ENCODE measurements at places on chromosomes 4 and X.

DNA sequence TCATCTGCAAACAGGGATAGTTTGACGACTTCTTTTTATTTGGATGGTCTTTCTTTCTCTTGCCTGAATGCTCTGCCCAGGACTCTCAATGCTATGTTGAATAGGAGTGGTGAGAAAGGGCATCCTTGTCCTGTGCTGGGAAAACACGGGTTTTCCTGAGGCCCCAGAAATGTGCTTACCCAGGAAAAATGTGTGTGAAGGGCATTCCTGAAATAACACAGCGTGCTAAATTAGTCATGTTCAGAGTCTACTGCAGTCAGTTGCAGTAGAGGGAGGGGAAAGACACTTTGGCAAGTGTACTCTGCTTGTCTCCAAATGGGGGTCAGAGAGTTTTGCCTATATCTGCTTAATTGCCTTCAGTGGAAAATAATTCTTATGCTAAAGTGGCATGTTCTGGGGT, 153.9 kb downstream of the CCNG2 start:
- ATAC-seq = no peak

DNA sequence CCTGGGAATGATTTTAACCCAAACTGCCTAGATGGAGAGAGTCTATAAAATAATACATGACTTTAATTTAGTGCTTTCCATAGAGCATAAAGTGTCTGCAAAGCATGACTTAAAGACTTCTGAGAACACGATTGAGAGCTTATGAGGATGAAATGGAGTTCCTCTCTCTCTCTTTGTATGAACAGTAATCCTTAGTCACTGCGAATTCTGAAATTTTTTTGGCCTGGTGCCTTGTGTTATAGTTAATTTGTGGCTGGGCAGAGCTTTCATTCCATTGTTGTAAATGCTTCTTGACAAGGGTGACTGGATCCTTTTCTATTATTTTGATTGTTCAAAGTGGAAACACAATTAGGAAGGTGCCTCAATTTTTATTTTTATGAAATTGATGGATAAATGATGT, 179.5 kb downstream of the CEP135 start:
- peak; percentile 59 for ATAC-seq

DNA sequence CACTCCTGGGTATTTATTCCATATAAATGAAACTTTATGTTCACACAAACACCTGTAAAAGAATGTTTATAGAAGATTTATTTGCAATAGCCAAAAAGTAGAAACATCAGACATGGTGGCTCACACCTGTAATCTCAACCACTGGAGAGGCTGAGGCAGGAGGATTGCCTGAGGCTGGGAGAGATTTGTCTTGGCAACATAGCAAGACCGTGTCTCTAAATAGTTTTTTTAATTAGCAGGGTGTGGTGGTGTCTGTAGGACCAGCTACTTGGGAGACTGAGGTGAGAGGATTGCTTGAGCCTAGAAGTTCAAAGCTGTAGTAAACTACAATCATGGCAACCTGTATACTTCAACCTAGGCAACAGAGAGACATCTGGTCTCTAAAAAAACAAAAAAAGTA, 27.7 kb upstream of the NFKB1 start:
- ATAC-seq = no peak

DNA sequence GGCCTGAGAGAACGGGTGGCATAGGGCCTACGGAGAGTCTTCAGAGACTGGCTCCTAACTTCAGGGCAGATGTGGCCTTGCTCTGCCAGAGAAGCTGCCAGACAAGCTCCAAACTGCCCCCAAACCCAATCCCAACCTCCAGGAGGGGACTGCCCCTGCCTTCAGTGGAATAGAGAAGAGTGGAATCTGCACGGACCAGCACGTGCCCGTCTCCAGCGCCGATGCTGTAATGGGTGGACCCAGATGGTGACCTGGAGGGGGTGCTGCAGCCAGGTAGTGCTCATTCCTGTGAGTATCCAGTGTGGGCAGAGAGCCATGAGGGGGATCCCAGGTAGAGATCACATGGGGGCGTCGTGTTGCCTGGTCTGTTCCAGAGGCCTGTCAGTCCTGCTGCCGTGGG, 73.2 kb upstream of the NKX1-1 start:
- no peak for ATAC-seq

DNA sequence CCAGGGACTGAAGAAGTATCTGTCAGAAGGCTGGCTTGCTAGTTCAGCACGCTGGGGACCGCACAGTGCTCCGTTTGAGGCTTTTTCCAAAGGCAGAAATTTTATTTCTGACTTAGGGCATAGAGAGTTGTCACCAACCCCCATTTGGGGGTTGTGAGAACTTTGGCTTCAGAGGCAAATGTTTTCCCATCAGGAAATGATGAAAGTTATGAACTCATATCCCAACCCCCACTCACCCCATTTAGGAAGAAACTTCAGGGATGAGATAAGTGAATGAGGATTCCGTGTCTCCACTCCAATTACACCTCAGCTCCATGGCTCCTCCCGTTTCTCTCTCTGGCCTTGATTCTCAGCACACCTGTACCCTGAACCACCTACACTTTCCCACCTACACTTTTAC, 4.3 kb upstream of the WDR13 start:
- no peak for ATAC-seq

DNA sequence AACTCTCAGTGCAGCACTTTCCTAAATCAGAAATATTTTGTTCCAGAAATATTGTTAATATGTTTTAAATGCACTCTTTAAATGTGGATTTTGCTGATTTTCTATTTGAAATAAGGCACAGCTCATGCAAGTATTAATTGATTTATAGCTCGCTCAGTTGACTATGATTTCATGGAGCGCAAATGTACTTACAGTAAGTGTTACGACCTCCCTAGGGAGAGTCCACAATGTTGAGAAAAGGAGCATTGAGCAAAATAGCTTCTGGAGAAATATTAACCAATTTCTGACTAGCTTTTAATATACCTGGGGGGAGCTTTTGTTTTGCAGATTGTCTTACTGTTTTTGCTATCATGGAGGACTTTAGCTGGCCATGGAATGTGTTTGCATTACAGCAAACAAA, 1687.5 kb downstream of the STIM2 start:
- ATAC-seq = no peak

DNA sequence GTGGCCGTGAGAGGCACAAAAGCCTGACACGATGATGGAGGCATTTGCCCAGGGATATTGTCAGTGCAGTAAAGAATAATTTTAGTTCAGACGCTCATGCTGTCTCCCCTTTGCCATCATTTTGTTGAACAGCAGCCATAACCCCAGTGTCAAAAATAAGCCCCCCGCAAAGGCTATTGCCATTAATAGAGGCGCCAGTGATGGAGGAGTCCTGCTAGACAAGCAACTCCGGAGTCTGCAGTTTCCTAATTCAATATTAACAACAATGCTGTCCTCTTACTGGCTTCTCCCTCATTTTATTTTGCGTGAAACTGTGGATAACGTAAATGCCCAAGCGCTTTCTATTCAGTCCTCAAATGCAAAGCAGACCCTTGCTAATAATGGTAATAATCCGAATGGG, 603 bp upstream of the SMS start:
- ATAC-seq = no peak

DNA sequence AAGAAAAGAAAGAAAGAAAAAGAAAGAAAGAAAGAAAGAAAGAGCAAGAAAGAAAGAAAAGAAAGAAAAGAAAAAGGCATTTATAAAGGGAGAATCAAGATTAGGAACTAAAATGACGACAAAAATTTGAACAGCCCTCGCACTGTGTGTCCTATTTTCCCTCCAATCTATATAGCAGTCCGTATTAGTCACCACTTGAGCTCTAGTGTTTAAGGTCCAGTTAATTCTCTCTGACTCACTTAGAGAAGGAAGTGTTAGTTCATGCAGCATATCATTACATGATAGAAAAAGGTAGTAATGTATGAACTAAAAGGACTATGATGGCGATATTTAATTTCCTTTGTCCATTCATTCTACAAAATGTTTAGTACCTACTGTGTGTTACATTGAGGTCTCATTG, 122.7 kb downstream of the CBLL2 start:
- peak; percentile 81 for ATAC-seq

DNA sequence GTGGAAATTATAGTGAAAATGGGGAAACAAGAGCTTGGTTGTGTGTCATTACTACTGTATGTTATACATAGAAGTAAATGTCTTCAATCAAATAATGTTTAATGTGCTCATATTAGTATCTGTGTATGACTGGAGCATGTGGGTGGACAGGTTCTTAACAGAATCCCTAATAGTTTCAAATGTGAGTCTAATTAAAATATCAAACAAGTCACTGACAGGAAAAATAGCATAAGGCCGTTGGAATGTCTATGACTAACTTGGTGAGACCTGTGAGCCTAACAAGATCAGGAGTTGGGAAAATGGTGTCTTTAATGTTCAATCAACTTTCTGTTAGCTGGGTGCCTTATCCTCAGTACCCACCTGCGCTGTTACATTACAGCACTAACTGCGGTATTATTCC, 6.2 kb upstream of the CXCL3 start:
- ATAC-seq = peak; percentile 72

DNA sequence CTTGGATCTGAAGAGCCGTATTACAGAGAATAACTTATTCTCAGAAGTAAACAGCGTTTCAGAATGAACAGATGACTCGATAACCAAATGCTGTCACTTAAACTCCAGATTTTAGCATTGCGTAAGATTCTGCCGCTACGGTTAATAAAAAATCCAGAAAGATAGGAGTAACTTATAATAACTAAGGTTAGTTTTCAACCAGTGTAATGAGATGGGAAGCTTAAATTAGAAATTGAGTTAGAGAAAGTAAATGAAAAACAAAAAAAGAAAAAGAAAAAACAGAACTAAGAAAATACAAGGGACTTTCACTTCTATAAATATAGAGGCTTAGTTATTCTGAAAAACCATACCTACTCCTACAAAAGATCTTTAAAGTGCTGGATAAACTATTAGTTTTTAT, 13.1 kb upstream of the PARM1 start:
- ATAC-seq = no peak

DNA sequence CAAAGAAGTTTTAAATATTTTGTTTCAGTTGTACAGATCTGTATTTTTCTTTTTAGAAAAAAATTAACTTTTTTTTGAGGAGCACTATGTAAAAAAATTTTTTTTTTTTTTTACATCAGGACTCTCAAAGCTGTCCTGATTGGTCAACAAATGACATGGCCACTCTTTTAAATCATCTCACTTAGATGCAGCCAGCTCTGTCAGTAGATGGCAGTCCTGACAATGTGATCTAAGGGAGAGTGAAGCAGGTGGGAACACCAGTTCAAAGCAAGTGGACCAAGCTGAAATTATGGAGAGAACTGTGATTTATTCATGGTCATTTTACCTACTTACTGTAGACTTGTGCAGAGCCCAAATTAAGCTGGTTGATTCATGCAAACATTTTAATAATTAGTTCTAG, 174.7 kb upstream of the GPRIN3 start:
- ATAC-seq = no peak

- ATAC-seq = no peak
Measured at GRCh38 chr4:139986106-139986505, 167.9 kb downstream of the MAML3 start.

- ATAC-seq = no peak
Measured at GRCh38 chr4:149630064-149630463, 185.6 kb downstream of the IQCM start.

- no peak for ATAC-seq
Measured at GRCh38 chrX:135543172-135543571, 22.7 kb downstream of the INTS6L start.

DNA sequence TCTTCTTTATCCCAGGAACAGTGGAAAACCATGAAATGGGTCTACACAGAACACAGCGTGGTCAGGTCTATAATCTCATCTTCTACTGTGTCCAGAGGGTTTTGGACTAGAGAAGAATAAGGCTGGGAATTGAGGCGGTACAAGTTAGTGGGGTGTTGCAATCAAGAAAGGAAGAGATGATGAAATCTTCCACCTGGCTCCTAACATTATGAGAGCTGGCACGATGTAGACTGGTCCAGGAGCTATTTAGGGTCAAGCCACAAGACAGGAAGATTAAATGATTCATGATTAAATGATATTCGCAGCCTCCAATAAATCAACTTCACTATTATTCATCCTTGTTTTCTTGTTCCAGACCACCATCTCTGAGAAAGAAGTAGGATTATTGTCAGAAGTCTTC, 88.0 kb downstream of the ARSF start:
- ATAC-seq = no peak

DNA sequence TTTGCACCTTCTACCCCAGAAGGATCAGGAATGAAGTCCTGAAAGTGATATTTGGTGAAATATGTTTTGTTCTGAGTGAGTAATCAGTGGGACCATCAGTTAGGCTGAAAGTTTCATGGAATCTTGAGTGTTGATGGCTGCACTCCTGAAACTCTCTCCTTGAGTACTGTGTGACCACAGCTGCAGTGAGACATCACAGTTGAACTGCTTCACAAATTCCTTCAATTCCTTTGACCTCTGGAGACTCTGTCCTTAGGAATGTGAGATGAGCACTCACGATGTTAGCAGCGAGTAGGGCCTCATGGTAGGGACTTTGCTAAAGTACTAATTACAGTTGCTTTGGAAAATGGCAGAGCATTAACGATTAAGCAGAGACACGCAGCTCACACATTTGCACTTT, 142.9 kb upstream of the SLC4A4 start:
- ATAC-seq = no peak
